ENCODE measurements at places on chromosomes 4 and X. TPM values are rescaled to one million over a fixed set of nuclear protein-coding genes. Genes with fewer than 3 reads are reported as not detected.

Gene NAP1L3
- 4.7 TPM for total RNA-seq

Gene MAGEA1
- total RNA-seq = not detected

Gene GEMIN8
- 38.7 TPM for total RNA-seq

Gene ERAS
- not detected for total RNA-seq

Gene FAM236A
- not detected for total RNA-seq

Gene ITM2A
- total RNA-seq = 6.3 TPM

Gene ALB
- not detected for total RNA-seq

Gene CENPVL3
- not detected for total RNA-seq

Gene CYBB
- total RNA-seq = not detected

Gene UGT2B11
- not detected for total RNA-seq

Gene C4orf36
- total RNA-seq = not detected

Gene PLP1
- 4.9 TPM for total RNA-seq

Gene FAM241A
- 2.4 TPM for total RNA-seq

Gene MSN
- total RNA-seq = 172 TPM

Gene CC2D2A
- 34.0 TPM for total RNA-seq

Gene MTNR1A
- not detected for total RNA-seq
